Cortex of kidney (tissue), 1 donor: ENCODE measurements at places on chromosomes 5 and 9.

GRCh38 chr5:115419846-115420585, 123.6 kb upstream of the CCDC112 start:
- no peak for DNase-seq

- no peak for DNase-seq
These were observed 3.1 kb upstream of the STOM start for GRCh38 chr9:121373011-121373729.

GRCh38 chr5:149654231-149654630, 72.9 kb downstream of the ARHGEF37 start:
- no peak for DNase-seq

- DNase-seq: no peak
These were observed 62.8 kb downstream of the GOLM1 start for GRCh38 chr9:86036555-86036954.

- DNase-seq: no peak
These were observed 131.2 kb upstream of the PLCXD3 start for GRCh38 chr5:41641621-41642020.

DNA sequence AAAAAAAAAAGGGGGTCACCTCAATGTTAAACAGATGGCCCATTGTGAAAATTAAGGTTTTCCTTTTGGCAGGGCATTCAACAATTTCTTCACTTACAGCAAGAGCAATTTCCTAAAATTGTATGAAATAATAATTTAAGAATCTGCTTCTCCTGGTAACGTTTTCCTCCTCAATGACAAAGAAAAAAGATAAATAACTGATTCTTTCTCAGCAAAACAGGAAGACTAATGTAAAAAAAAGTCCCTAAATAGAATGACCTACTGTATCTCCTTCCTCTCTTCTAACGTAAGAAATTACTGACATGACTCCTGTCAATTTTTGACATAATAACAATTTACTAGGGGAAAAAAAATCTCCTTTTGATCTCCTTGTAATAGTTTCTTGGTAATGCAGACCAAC, 25.5 kb downstream of the ABHD17B start:
- no peak for DNase-seq

DNA sequence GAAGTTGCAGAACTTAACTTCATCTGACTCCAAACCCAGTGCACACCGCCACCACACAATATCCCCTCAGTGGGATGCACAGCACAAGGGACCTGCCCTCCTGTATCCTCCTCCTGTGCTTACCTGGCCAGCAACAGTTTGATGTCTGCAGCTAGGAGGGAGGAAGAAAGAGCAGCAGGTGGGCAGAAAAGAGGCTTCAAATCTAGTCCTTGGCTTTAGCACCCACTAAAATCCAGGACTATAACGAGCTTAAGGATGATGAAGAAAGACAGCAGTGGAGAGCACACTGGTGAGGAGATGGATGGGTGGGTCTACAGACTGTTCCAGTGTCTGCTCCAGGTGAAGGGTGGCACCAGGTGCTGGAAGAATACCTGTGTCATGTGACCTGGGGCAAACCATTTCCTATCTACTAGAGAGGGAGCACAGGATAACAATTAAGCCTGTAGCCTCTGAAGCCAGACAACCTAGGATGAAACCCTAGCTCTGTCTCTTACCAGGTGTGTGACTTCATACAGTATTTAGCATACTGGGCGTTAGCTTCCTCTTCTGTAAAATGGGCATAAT, 100.0 kb downstream of the SH3TC2 start:
- DNase-seq: no peak

GRCh38 chr5:172413601-172414171, 40.6 kb downstream of the SH3PXD2B start:
- DNase-seq: no peak
